Left hindlimb (tissue), 1 donor: ENCODE measurements at places on chromosomes 12 and 14.

GRCh38 chr12:117807946-117808345 lies 160.8 kb downstream of the KSR2 start:
- DNase-seq: no peak

- no peak for DNase-seq
Measured at GRCh38 chr14:58821421-58821820, 183.7 kb downstream of the DACT1 start.

- DNase-seq: no peak
Measured at GRCh38 chr14:86012461-86012860, 482.5 kb downstream of the FLRT2 start.

DNA sequence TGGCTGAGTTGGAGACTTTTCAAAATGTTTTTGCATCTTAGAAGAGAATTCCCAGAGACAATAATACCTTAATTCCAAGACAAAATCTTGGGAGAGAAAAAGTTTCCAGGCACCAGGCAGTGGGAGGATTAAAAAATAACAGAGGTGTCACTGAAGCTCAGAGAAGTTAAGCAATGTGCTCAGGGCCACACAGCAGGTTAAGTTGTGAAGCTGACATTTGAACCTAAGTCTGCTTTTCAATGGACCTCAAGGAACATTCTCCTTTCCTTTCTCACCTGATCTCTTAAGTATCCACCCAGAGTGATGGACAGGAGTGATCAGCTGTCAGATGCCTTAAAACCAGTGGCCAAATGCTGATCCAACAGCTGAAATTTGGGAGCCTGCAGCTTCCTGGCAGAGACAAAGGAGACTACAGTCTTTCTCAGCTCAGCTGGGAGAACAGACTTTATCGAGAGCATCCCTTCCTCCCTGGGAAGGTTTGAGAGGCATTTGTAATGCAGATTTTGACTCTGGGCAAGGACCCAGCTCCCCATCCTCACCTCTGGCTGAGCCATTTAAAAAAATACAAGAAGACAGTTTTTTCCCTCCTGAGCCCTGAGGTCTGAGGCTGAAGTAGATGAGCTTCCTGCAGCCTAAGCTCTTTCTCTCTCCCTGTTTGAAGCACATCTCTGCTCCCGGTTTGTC lies 174.9 kb upstream of the RPH3A start:
- no peak for DNase-seq

- peak; percentile 79 for DNase-seq
Measured at GRCh38 chr12:8914716-8915526, 612 bp downstream of the PHC1 start.

GRCh38 chr12:32115404-32116104 lies 8.9 kb downstream of the BICD1 start:
- peak; percentile 56 for DNase-seq

DNA sequence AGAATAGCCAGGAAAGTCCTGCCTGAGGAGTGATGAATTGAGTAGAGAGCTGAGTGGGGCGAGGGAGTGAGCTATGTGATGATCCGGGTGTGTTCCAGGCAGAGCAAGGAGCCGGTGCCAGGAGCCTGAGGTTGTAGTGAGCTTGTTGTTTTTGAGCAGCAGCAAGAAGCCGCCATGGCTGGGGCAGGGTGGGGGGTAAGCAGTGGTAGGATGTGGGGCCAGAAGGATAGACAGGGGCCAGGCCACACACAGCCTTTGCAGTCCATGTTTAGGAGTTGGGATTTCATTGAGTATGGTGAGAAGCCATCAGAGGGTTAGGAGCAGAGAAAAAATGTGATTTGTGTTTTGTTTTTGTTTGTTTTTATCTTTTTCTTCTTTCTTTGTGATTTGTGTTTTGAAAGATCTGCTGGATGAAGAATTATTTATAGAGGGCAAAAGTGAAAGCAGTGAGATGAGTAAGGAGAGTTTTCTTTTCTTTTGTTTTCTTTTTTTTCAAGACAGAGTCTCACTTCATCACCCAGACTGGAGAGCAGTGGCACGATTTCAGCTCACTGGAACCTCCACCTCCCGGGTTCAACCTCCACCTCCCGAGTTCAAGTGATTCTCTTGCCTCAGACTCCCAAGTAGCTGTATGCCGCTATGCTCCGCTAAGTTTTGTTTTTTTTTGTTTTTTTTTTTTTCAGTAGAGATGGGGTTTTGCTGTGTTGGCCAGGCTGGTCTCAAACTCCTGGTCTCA lies 92.3 kb upstream of the BCAT1 start:
- no peak for DNase-seq

GRCh38 chr12:87775784-87776183 lies 253.4 kb downstream of the C12orf50 start:
- DNase-seq: no peak

- no peak for DNase-seq
Measured at GRCh38 chr12:7361265-7361664, 57.4 kb downstream of the ACSM4 start.

DNA sequence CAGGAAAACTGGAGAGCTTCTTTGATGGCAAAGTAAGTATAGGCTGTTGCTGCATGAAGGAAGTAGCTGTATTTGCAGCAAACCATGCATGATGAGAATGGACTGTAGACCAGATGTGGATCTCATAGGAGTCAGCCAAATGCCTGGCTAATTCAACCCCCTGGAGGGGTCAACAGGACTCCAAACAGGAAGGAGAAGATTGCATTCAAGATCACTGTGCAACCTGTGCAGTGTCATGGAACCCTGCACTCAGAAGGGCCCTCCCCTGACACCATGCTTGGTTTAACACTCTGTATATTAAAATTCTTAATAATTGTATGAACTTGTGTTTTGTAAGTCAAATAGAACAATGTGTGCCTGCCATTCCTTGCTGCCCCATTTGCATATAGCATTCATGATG lies 225.1 kb upstream of the FSCB start:
- no peak for DNase-seq

GRCh38 chr12:32483499-32483898 lies 84.1 kb downstream of the FGD4 start:
- DNase-seq: no peak

GRCh38 chr14:50600849-50601248 lies 40.9 kb downstream of the ATL1 start:
- no peak for DNase-seq

DNA sequence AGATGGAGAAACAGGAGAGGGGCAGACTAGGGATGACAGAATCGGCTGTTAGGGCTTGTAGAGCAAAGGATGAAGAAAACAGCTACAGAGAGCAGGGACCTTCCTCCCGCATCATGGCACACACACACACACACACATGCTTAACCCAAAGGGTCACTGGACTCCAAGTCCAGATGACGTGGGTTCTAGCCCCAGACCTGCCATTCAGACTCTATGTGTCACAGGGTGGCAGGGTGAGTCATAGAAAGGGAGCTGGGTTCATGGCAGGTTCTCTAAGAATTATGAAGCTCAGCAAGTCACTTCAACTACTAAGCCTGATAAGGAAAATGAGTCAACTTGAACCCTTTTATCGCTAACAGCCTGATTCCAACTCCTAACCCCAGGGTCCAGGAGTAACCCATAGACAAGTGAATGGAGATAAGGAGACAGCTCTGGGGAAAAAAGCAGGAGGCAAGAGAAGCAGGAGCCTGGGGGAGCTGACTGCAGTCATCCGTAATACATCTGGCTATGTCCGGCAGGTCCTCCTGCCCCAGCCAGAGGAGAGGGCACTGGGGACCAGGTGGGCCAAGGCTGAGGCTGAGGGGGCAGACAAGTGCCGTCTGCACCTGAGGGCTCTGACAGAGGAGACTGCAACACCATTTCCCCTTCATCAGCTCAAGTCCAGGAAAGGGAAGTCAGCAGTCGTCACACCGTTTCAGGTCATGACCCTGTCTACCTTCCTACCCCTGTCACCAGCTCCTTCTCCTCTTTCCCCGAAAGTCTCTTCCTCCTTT lies 3.6 kb upstream of the TNFRSF1A start:
- no peak for DNase-seq

DNA sequence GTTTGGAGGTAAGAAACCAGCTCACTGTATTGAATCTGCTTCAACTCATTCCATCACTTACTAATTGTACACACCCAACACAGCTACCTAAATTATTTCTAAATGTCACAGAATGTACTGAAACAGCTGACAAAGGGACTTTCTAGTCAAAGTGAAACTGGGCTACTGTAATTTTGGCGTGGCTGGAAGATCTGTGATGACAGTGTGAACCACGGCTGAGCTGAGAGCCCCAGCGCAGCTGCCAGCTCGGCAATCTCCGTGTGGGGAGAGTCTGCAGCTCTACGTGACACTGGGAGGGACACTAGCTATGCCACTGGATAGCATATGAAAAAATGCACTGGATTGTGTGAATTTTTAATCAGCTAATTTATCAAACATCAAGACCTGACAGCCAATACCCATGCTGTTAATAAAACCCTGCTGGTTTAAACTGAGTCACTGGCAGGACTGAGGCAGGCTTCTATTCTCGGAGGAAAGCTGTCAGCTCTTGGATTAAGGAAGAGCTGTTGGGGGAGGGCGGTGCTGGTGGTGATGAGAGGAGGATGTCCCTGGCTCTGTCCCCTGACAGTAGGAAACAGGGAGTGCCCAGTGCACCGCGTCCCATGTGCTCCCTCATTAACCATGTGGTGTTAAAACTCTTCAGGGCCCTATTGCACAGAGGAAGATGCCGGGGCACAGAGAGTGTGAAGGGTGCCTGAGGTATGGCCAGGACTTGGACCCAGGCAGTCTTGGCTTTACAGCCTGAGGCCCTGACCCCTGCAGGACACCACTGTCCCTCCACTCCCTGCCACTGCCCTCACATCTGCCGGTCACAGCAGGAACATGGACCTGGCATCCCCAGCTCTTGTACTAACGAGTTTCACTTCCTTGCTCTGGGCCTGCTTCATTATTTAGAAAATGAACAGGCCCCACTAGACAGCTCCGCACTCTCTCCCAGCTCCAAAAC lies 13.3 kb downstream of the SLC15A4 start:
- no peak for DNase-seq

DNA sequence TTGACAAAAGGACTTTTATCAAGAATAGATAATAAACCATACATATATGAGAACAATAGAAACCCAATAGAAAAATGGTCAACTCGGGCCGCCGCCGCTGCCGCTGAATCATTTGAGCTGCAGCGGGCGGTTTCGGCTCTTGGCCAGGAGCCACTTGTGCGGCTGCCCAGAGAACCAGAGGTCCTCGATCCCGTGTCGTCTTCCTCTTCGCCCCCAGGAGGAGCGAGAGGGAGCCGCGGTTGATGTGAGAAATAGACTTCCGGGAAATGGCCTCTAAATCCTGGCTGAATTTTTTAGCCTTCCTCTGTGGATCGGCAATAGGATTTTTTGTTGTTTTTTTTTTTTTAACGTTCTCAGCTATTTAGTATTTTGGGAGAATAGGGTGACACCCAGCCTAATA lies 44.8 kb downstream of the CPSF6 start:
- peak; percentile 70 for DNase-seq

GRCh38 chr14:67881225-67881624 lies 61.6 kb downstream of the RAD51B start:
- no peak for DNase-seq
